ENCODE measurements at places on chromosomes 5 and 9. TPM values are rescaled to one million over a fixed set of nuclear protein-coding genes. Genes with fewer than 3 reads are reported as not detected.

Gene NOXA1
- total RNA-seq = 1.0 TPM

Gene FAM219A
- total RNA-seq = 18.1 TPM

Gene SLC4A9
- total RNA-seq = 0.01 TPM

Gene CDX1
- not detected for total RNA-seq

Gene SPATA31E1
- not detected for total RNA-seq

Gene TTC1
- 67.0 TPM for total RNA-seq

Gene PCDHGB7
- total RNA-seq = 0.07 TPM

Gene OBP2B
- not detected for total RNA-seq

Gene LCN9
- not detected for total RNA-seq

Gene TAS2R1
- not detected for total RNA-seq

Gene CDKN2B
- total RNA-seq = not detected

Gene UBE2QL1
- total RNA-seq = 0.13 TPM

Gene SPACA9
- 4.6 TPM for total RNA-seq

Gene PCDHB15
- 0.05 TPM for total RNA-seq

Gene KCNV2
- total RNA-seq = not detected

Gene SGCD
- 3.7 TPM for total RNA-seq

Gene CARTPT
- not detected for total RNA-seq

Gene NUTM2G
- total RNA-seq = not detected

Data from A549 treated with CpdA at 1 μM for 4 hours (cell line).